Heart right ventricle (tissue), 16 donors: ENCODE measurements at places on chromosomes 5 and 9. TPM values are rescaled to one million over a fixed set of nuclear protein-coding genes. Genes with fewer than 3 reads are reported as not detected.

HK3 gene
- polyA plus RNA-seq = 4.5 TPM

HSPB3 gene
- polyA plus RNA-seq = 482 TPM

DNA sequence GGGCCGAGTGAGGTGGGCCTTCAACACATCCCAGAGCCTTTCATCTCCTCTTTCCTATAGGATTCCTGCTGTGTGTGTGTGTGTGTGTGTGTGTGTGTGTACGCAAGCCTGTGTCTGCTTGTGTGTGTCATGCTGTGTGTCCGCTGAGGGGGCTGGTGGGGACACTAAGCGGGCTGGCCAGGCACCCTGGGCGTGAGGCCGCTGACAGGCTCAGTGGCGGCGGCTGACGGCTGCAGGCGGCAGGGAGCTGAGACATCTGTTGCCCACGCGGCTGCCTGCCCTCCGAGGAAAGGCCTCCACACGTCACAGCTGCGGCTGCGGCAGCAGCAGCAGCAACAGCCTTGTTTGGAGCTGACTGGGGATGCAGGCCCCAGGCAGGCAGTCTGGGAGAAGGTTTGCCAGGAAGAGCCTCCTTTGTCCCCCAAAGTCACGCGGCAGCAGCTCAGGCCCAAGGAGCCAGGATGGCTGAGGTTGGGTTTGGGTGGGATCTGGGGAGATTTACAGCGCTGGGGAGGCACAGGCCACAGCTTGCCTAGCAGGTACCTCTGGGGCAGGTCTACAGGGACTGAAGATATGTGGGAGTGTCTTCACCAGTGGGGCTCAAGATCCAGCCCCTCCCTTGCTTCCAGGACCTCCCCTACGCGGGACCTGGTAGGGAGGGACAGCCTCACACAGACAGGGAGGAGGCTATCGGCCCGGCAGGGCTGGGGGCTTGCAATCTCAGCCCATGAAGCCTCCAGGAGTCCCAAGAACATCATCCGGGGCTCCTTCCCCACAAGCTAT is 1.8 kb downstream of the PDLIM4 start:
- peak; percentile 60 for DNase-seq

POU5F2 gene
- polyA plus RNA-seq = 0.01 TPM

GRCh38 chr5:2686321-2687124 is 65.0 kb downstream of the IRX2 start:
- DNase-seq = no peak

- no peak for DNase-seq
Measured at GRCh38 chr5:176466245-176466871, 18.2 kb downstream of the FAF2 start.

GRCh38 chr9:107465467-107466451 is 23.8 kb downstream of the KLF4 start:
- DNase-seq = peak; percentile 55

DNA sequence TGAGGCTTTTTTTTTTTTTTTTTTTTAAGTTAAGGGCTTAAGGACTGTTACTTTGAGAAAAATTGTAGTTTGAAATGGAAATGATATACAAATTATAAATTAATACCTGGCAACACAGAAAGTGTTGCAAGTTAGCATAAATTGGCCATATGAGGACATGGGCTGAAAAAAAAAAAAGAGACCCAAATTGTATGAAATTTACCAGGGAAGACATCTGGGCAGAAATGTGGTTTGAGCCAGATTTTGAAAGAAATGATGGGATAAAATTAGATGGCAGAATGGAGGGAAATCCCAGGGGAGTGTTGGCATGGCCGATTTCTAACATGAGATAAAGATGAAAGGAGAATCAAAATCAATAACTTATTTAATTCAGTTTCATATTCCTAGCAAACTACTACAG is 472.1 kb downstream of the CTNND2 start:
- DNase-seq = no peak

ARPC5L gene
- 74.9 TPM for polyA plus RNA-seq

DNA sequence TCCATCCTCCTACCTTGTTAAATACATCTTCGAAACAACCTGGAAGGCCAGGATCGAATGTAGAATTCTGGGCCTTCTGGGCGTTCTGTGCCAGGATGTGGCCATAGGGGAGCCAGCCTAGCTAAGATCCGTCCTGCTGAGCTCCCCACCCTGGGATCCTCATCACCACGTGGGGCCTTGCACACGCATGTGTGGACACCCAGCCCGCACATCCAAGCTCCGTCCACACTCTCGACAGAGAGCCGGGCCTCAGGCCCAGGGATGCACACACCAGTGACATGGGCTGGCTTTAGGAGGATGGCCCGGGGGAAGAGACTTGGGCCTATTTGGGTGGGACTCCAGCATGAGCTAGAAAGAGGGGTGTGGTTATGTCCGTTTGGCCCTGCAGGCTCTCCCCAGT is 154.0 kb downstream of the PAX5 start:
- no peak for DNase-seq

DNA sequence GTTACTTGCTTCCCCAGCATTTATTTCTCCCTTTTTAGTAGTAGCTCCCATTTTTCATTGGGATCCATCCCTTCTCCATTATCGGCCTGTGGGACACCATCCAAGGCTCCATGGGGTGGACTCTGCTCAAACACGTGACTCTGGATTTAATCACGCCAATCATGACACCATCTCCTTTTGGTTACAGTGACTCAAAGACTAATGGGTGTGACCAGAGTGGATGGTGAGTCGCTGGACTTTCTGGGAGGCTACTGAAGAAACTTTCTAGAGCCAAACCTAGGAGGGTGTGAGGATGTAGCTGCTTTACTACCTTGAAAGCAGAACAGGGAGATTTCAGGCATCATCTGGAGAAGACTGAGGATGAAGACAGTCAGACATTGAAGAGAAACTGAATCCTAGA is 93.1 kb downstream of the PJA2 start:
- no peak for DNase-seq

FOXD4L6 gene
- not detected for polyA plus RNA-seq

PCDHGB4 gene
- polyA plus RNA-seq = 0.96 TPM

GRCh38 chr5:16784843-16785791 is 151.0 kb downstream of the MYO10 start:
- DNase-seq = no peak

PCA3 gene
- polyA plus RNA-seq = not detected

DNA sequence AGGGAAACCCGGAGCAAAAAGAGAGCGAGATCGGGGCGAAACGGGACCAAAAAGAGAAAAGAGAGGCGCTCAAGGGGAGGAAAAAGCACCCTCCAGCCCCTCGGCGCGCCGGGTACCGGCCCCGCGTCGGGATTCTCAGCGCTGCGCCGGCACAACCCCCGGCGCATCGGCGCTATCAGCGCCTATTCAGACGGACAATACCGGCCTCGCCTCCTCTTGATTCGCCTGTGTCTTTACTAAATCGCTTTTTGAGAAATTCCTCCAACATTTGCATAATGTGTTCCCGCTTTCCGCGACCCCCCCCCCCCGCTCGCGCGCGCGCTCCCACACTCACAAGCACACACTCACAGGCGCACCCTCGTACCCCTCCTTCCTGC is 578 bp downstream of the LHX6 start:
- no peak for DNase-seq

- peak; percentile 24 for DNase-seq
Measured at GRCh38 chr5:2038321-2039179, 155.8 kb upstream of the IRX4 start.

- no peak for DNase-seq
Measured at GRCh38 chr5:138264183-138264582, 10.2 kb downstream of the GFRA3 start.

- no peak for DNase-seq
Measured at GRCh38 chr9:108443741-108444140, 412.0 kb downstream of the ACTL7B start.

DNA sequence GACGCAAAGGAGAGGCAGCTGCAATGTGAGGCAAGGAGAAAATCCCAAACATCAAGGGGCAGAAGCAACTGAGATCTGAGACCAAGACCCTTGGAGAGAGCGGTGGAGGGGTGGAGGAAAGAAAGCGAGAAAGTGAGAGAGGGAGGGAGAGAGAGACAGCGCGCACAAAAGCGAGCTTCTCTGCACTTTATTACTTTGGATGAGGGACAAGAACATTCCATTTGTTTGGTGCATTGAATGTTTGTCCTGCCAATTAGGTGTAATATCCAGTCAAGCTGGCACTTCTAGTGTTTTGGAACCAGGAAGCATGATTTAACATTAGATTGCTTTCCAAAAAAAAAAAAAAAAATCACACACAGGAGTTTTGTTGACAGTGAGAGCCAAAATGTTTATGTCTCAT is 1.4 kb downstream of the CAST start:
- no peak for DNase-seq

PCDH1 gene
- 21.6 TPM for polyA plus RNA-seq

GRCh38 chr5:6585939-6586646 is 46.8 kb downstream of the NSUN2 start:
- DNase-seq = no peak

DNA sequence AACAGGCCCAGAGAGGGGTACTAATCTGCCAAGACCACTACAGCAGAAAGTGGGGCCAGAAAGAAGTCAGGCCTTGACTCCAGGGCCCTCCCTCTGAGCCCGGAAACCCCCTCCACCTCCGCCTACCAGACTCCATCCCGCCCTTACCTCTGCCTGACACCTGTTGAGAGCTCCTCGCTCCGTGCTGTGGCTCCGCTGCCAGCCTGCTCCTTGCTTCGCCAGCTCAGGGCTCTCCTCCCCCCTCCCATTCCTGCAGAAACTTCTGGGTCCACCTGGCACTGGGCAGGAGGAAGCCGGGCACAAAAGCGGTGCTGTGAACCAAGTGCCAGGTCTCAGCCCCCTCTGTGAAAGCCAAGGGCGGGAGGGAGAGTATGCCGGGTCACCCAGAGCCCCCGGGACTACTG is 6.4 kb upstream of the ST6GALNAC6 start:
- DNase-seq = no peak

- peak; percentile 65 for DNase-seq
Measured at GRCh38 chr9:74773886-74774479, 113.7 kb downstream of the TRPM6 start.

INSL6 gene
- not detected for polyA plus RNA-seq

DNA sequence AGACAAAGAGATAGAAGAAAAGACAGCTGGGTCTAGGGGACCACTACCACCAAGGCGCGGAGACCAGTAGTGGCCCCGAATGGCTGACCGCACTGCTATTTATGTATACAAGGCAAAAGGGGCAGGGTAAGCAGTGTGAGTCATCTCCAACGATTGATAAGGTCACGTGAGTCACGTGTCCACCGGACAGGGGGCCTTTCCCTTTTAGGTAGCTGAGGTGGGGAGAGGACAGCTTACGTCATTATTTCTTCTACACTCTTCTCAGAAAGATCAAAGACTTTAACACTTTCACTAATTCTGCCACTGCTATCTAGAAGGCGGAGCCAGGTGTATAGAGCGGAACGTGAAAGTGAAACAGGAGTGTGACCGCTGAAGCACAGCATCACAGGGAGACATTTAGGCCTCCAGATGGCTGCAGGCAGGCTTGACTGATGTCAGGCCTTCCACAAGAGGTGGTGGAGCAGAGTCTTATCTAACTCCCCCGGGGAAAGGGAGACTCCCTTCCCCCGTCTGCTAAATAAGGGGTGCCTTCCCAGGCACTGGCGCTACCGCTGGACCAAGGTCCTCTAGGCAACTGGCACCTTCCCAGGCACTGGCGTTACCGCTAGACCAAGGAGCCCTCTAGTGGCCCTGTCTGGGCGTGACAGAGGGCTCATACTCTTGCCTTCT is 6.1 kb upstream of the PRR16 start:
- peak; percentile 80 for DNase-seq

GRCh38 chr9:136857581-136858412 is 5.7 kb downstream of the MAMDC4 start:
- DNase-seq = no peak

DNA sequence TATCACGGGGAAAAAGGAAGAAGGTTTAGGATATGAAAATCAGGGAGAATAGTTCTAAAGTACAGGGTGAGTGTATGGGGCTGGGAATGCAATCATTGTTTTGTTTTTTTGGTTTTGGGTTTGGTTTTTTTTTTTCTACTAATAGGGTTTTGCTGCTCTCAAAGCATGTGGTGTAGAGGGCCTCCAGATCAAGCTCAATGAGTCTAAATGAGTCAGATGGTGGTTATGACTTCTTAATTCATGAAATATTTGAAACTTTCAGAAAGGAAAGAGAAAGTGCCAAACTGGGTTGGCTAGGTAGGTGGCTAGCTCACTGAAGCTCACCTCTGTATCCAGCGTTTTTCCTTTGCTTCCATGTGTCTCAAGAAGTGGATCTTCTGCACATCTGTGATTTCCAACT is 10.7 kb downstream of the OR1L8 start:
- no peak for DNase-seq

MRPL22 gene
- polyA plus RNA-seq = 106 TPM

CCL27 gene
- not detected for polyA plus RNA-seq

DNA sequence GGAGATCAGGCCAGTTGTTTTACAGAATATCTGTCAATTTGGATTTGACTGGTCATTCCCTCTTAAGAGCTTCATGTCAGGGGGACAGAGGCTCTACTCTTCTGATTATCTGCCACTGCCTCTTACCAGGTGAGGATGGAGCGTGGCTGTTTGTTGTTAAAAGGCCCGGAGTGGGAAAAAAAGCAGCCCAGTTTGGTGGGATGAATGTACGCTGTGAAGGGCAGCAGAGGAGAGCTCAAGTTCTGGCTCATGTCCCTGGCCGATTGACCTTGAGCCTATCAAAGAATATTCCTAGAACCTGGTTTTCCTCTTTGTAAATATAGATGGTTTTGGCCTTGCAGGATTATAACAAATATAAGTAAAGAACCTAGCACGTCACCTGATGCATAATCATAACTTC is 16.3 kb upstream of the SHB start:
- no peak for DNase-seq

CDC20B gene
- not detected for polyA plus RNA-seq

IFNA2 gene
- not detected for polyA plus RNA-seq

PCDHB10 gene
- 0.59 TPM for polyA plus RNA-seq

DNA sequence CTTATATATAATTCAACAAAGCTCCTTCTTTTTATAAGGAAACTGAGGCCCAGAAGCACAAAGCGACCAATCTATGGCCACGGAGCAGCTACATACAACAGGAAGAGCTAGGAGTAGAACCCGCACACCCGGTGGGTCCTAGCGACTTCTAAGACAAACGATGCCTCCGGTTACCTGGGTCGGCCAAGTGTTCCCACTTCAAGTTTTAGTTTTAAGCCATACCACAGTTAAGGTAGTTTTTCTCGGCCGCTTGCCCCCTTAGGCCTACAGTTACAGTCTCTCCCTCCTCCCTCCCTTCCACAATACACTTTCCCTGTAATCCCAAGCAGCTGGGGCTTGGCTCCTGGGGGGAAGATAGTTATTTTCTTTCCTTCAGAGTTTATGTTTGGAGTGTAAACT is 533 bp downstream of the SREK1IP1 start:
- DNase-seq = no peak

DNA sequence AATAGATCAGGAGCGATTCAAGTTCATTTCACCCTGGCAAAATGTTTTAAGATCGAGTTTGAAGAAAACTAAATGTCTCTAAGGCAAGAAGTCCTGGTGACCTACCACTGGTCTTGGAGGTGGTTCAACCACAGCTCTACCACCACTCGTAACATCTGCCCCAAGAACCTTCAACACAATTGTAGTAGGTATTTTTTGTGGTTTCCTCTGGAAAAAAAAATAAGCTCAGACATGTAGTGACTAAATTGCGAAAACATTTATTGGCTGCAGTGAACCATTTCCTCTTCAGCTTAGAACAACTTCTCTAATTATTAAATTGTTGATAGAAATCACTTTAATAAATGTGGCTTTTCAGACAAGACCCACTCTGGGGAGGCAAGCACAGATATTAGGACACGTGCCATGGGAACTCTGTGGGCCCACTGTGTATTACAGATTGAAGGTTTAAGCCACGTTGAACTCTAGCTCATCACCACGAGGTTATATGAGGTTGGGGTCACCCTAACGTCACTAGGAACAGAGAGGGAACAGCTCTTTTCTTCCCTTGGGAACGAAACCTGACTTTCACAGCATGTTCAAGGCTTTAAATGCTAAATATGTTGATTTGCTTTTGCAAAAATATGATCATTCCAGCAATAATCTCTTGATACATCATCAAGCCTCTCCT is 142.9 kb downstream of the HSD17B3 start:
- no peak for DNase-seq

RAB24 gene
- 39.4 TPM for polyA plus RNA-seq
